Stimulated activated CD8-positive, alpha-beta memory T cell treated with anti-CD3 and anti-CD28 coated beads, Interleukin-4, amount 100 ng/mL, for 1 hour (primary cell): ENCODE measurements at places on chromosomes 3 and 15.

- DNase-seq = no peak
Measured at GRCh38 chr3:56894881-56895431, 93.2 kb upstream of the ARHGEF3 start.

DNA sequence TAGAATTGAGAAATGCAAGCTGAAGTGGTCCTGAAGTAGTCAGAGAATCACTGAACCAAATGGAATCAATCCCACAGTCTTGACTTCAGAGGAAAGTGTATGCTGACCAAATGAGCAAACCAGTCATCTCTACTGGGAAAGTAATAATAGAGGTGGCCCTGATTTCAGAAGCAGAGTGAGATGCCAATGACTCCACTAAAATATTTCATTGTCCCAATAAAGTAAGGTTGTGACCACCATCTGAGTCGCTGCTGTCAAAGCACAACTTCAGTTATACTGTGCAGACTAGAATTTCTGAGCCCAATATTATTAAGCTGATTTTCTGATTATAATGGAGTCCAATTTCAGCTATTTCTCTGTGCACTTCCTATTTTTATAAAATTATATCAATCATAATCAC lies 334.4 kb upstream of the THBS1 start:
- no peak for DNase-seq

GRCh38 chr15:68370768-68371151 lies 61.2 kb downstream of the ITGA11 start:
- no peak for DNase-seq

DNA sequence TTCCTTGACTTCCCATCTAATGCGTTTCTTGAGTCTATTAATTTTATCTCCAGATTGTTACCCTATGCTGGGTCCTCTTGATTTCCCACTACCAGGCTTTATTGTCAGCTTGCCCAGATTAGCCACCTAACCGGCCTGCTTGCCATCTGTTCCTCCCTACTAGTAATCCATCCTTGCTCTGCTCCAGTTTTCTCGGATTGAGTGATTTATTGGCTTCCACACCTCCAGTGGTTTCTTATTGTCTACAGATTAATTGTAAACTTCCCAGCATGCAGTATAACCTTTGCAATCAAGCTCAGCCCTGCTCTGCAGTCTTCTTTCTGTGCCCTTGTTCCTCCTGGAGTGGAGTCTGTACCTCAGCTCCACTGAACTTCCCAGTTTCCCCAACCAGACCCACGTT lies 63.4 kb downstream of the ARHGEF26 start:
- DNase-seq = no peak

DNA sequence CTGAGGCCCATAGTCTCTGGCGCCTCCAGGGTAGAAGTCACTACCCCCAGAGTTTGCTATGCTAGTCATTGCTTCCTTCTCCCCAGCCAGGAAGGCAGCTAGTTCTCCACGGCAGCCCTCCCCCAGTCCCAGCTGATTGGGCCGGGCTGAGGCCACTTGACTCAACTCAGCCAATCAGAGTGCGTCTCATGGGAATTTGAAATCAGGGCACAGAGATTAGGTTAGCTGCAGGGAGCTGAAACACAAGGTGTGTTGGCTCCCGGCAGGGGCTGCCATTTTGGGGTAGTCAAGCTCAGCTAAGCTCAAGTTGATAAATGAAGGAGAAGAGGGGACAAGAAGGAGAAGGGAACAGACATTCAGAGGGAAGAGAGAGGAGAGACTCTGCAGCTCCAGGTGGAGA lies 32.8 kb downstream of the LINGO1 start:
- DNase-seq = no peak

DNA sequence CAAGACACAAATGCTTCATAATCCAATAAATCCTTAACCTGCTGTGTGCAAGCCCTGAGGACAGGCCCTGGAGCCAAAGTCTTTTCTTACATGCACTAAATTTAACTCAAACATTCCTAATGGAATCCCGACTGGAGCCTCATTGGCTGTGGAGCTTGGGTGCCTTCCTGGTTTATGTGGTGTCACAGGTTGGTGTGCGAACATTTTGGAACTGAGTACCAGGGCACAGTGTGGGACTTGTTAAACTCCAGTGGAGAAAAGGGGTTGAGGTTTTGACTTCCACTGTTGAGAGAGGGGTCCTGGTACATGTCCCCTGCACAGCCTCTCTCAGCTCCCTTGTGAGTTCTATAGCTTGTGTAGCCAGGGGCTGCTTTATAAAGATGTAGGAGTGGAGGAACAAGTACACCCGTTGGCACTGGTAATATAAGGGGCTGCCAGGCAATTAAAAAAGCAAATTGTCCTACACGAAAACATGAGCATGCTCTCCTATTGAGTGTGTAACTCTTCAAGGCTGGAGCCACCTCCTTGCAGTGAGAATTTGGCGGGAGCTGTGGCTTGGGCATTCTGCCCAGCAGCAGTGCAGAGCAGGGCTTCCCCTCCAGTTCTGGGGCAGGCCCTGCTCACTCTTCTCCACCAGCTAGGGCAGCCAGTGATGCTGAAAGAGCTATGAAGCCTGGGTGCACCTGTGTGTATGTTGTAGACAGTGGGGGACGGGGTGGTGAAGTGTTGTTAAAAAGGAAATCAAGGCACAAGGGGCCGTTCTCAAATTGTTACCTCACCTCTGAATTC lies 218.1 kb downstream of the CLSTN2 start:
- no peak for DNase-seq

GRCh38 chr15:68676011-68676605 lies 97.3 kb downstream of the CORO2B start:
- DNase-seq = no peak

DNA sequence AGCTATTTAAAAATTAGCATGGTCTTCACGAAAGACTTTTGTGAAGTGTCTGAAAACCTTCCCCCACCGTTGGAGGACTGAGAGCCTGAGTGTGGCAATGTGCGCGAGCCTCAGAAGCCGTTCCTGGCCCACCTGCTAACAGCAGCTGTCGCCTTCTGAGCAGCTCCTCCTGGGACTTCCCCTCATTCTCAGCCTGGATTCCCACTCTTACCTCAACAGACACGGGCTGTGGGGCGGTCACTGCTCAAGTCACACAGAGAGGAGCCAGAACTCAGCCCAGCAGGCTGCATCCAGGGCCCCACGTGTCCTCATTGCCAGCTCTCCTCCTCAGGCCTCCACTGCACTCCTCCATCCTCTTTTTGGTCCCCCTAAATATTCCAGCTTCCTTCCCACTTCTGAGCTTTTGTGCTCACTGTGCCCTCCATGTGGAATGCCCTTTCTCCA lies 7.8 kb downstream of the DNASE1L3 start:
- DNase-seq = no peak
